Esophagus mucosa (tissue), 1 donor: ENCODE measurements at places on chromosomes 3 and 15. TPM values are rescaled to one million over a fixed set of nuclear protein-coding genes. Genes with fewer than 3 reads are reported as not detected.

GRCh38 chr3:6644070-6644929 lies 216.6 kb upstream of the GRM7 start:
- no peak for ATAC-seq

Gene ILDR1
- total RNA-seq = 6.3 TPM

GRCh38 chr3:179958759-179959158 lies 78.0 kb downstream of the PEX5L start:
- ATAC-seq = no peak

DNA sequence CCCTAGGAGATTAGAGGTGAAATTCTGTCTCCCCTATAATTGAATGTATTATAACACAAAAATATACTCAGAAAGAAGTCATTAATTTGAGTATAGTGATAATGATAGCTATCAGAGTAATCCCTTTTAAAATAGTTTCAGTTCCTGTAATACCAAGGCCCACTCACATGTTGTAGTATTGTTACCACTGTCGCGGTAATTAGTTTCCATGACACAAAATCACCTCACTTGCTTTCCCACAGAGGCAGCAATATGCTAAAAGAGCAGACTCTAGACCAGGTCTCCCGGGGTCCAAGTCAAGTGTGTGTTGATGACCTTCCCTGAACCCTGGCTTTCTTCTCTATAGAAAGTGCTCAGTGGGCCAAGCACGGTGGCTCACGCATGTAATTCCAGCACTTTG lies 39.5 kb upstream of the NSMCE3 start:
- ATAC-seq = no peak

- no peak for ATAC-seq
Observed at GRCh38 chr3:40613306-40613705, 88.5 kb downstream of the ZNF621 start.

Gene GNB4
- 13.2 TPM for total RNA-seq
